ENCODE measurements at places on chromosomes 2 and 18.

- DNase-seq, result no peak
Observed at GRCh38 chr2:234308073-234308812, 188.6 kb downstream of the ARL4C start.

- no peak for DNase-seq
Observed at GRCh38 chr2:1781291-1782080, 37.2 kb upstream of the PXDN start.

DNA sequence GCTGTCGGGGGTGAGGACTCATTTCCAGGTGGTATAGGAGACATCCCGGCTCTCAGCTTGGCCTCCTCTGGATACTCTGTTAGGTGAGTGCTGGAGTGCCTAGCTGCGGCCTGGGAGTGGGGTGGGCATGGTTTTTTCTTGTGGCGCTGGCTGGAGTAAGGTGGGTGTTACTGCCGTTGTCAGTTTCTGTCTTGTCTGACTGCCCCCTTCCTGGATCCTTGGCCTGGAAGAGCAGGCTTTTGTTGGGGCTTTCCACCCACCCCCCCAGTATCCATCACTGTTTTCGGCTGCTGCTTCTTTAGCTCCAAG, 69.2 kb downstream of the DGKD start:
- DNase-seq, result no peak

GRCh38 chr18:11091746-11092145, 57.6 kb downstream of the PIEZO2 start:
- no peak for DNase-seq

- no peak for DNase-seq
Observed at GRCh38 chr2:122273785-122274419, 518.5 kb downstream of the TSN start.

DNA sequence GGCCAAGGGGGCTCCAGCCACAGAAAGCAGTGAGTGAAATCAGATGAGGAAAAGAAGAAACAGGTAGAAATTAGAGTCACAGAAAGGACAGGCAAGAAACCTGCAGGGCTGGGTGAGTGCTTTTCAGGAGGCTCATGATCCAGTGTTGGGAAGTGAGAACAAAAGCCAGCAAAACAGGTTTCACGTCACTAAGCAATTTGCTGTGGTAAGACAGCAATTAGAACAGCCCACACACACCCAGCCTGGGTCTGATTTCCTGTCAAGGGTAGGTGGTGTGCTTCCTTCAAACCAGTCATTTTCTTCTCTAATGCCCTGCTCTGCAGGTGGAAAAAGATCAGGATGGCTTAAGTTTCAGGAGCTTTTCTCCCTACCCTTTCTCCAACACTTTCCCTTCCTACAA, 52.9 kb upstream of the XDH start:
- DNase-seq, result no peak

GRCh38 chr18:45381282-45381681, 234.0 kb upstream of the SLC14A2 start:
- no peak for DNase-seq

DNA sequence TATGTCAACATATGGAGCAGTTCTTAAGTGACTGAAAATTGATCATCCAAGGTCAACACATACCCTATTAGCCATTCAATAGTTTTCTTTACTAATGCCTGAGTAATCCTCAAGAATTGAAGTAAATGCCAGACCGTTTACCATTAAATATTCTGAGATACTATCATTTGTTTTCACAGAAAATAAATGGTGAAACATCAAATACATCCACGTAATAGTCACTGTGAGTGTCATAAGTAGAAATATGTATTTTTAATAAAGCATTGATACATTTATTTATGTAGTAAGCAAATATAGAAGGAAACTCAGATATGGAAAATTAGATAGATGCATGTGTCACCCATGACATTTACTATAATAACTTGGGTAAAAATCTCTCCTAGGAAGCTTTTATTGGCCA, 927.8 kb upstream of the NRXN1 start:
- DNase-seq, result no peak

GRCh38 chr2:33002863-33003262, 56.1 kb downstream of the LTBP1 start:
- DNase-seq, result no peak

GRCh38 chr2:238924796-238925195, 76.9 kb downstream of the TWIST2 start:
- no peak for DNase-seq

DNA sequence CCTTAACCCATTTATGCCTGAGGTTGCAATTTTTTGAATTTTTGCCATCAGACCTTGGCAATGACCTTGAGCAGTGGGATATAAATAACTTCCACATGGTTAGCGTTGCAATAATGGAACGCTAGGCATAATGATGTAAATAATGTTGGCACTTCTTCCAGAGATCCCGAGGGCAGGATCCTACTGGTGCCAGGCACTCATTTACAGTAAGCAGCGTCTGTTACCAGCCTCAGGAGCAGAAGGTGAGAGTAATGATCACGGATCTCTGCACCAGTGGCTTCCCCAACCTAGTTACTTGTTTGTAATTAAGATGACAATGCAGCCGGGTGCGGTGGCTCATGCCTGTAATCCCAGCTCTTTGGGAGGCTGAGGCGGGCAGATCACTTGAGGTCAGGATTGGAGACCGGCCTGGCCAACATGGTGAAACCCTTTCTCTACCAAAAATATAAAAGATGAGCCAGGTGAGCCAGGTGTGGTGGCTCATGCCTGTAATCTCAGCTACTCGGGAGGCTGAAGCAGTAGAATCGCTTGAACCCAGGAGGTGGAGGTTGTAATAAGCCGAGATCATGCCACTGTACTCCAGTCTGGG, 41.9 kb downstream of the CPO start:
- DNase-seq, result no peak

DNA sequence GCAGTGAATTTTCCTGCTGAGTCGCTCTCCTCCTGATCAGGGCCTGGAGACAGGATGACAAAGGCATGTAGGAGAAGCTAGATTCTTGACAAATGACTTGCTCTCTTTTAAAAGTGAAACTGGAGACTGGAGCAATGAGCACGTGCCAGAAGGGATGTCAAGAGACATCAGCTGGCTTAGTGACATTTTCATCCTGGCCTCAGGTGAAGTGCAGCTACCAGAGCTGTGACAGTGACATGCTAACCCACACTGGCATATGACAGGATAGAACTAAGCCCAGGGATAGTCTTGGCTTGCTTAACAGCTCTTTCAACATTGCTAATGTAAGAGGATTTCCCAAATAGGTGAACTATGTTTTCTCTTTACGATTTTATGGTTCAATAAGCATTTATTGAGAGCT, 757.5 kb upstream of the DDX18 start:
- DNase-seq, result no peak

DNA sequence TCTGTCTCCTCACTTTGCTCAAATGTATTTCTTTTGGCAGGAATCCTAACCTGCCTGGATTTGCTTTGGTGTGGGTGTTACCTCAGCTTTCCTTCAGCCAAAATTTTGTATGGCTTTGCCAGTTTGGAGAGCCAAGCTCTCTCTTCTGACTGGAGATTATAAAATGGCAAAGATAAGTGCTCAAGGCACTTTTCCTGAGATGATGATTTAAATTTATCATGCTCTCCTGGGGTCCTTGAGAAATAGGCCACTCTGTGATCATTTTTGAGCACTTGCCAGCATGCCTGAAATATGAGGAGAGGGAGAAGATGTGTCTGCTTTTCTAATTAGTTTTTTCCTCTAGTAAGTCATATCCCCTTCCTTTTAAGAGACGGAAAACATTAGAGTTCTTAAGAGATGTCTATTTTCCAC, 683.0 kb downstream of the SLC4A3 start:
- no peak for DNase-seq

GRCh38 chr2:19932928-19933327, 31.1 kb upstream of the TTC32 start:
- no peak for DNase-seq

DNA sequence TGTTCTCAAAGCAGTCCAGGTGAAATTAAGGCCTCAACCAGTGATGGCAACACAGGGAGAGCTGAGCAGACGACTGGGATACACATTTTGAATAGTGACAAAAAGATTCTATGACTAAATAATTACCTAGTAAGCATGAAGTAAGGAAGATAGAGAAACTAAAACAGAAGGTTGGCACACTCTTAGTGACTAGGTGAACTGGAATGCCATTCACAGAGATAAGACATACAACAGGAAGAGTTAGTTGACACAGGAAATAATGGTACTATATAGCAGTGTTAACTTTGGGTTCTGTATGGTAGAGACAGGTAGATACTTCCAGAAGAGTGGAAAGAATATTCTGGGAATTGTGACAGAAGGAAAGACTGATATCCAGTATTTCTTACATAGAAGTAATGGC, 181.8 kb upstream of the NT5C1B start:
- DNase-seq, result no peak

- no peak for DNase-seq
Observed at GRCh38 chr2:207676827-207677354, 34.5 kb upstream of the CCNYL1 start.

GRCh38 chr2:61151436-61151835, 10.6 kb upstream of the C2orf74 start:
- no peak for DNase-seq

DNA sequence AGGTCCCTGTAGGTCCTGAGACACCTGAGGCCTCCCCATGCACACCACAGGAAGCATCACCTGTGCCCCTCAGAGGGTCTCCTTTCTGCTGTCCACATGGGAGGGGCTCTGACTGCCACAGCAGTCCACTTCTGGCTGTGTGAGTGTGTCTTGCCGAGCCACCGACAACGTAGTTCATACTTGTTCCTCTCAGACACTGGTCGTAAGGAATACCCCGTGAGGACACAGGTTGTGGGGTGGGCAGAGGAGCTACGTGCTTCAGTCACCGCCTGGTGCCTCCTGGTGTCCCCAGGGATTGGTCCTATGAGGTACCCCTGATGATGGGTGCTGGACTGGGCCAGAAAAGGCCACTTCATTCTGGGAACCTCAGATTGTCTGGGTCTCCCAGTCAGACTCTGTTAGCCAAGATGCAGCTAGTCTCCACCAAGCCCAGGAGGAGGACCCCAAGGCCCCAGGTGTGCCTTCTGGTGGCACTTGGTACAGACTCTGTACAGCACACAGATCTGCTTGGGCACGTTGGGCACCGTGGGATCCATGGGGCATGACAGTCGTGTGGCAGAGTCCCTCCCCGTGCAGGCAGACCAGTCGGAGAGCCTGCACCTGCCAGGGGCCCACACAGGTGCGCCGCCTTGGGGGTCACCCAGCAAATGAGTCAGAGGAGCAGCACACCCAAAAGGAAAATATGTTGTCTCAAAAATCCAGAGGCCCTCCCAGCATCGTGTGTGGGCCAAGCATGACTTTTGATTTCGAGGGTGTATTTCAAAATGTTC, 2.5 kb downstream of the ARHGEF4 start:
- no peak for DNase-seq

DNA sequence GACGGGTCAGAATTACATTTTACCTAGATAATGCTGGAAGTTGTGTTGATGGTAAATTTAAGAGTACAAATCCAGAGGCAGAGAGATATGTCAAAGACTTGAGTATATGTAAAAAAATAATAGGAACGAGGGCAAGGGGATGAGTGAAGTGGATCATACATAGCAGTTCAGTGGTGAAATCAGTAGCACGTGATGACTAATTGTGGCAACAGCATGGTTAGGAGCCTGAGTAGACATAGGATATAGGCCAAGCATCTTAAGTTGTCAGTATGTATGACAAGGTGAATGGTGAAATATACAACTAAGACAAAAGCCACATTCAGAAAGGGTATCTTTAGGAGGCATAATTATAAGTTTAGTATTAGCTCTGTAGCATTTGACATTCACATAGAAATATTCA, 826.5 kb upstream of the PIK3C3 start:
- DNase-seq, result no peak

DNA sequence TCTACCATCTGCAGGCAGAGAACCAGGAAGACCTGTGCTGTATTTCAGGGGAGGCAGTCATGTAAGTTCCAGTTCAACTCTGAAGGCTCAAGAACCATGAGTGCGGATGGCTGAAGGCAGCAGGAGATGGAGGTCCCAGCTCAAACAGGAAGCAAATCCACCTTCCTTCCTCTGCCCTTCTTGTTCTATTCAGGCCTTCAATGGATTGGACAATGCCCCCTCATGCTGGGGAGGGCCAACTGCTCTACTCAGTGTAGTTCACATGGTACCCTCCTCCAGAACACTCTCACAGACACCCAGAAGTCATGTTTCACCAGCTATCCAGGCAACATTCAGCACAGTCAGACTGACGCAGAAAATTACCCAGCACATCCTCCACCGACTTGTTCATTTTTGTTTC, 39.1 kb upstream of the RAB31 start:
- no peak for DNase-seq

DNA sequence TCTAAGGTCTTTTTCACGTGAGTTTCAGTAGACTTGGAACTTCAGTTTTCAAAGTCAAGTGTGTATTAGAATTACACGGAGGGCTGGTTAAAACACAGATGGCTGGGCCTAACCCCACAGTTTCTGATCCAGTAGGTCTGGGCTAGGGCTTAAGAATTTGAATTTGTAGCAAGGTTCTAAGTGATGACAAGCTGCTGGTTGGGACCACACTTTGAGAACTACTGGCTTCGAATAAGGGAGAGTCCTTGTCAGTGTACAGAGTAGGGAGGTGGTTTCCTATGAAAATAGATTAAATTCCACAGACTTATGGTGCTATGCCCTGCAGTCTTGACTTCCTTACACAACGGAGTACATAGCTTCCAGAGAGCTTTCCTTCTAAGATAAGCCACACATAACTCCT, 4.5 kb downstream of the RHOB start:
- no peak for DNase-seq

DNA sequence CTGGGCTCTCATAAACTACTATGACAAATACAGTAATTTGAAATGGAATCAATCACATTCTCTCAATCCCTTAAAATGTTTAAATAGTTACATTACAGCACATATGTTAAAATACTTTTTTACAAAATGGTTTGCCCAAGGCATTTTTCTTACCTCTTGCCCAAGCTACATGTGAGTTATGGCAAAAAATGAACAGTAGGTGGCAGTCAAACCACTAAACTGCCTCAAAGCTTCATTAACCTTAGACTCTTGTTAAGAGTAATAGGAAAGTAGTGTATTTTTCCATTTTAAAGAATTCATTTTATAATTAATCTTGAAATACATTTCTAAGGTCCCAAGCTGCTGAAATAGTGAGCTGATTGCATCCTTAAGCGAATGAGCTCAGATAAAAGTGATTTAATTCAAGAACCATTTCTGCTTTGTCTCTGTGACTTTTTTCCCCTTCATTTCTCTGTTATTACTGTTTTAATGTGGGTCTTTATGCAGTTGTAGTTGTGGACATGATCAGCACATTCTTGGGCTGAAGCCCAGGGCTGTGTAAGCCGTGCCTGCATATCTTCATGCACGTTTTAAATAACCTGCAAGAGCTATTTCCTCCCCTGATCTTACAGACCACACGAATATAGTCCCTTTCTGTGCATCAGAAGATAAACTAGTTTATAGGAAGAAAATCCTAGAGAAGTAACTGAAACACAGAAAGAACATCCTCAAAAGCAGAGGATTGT, 311.8 kb downstream of the LNPK start:
- peak; percentile 8 for DNase-seq

DNA sequence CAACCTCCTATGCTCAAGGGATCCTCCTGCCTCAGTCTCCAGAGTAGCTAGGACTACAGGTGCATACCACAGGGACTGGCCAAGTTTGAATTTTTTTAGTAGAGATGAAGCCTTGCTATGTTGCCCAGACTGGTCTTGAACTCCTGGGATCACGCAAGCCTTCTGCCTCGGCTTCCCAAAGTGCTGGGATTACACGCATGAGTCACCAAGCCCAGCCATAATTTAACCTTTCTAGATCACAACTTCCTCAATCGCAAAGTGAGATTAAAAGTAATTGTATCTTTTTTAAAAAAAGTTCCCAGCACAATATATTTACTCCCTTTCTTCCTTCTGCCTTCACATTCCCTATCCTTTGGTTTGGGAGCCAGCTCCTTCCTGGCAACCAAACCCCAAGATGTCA, 5.8 kb upstream of the PPP1CB start:
- no peak for DNase-seq
